Astrocyte (in vitro differentiated cells and primary cell): ENCODE measurements at places on chromosomes 5 and 9. TPM values are rescaled to one million over a fixed set of nuclear protein-coding genes. Genes with fewer than 3 reads are reported as not detected.

- H3K4me1 ChIP-seq = no peaks in the 10 kb centered on the region
Observed at GRCh38 chr5:164353155-164353554, 847.7 kb downstream of the MAT2B start.

DNA sequence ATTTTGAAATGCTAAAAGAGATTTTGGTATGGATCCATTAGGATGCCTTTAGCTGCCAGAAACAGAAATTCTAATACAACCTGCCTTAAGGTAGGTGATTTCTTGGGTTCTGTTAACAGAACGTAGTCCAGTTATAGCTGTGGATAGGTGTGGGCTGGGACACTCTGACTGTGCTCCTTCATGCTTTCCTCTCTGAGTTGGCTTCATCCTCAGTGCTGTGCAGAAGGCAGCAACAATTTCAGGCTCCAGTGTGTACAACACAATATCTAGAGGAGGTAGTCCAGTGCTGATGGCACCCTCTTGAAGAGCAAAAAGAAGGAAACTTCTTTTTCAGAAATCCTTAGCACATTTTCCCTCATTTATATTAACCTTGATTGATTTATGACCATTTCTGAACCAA, 34.4 kb downstream of the NNT start:
- DNase-seq = no peak
- peaks cover 3% of the 10 kb centered on the region for H3K36me3 ChIP-seq
- no peaks in the 10 kb centered on the region for H3K4me1 ChIP-seq
- no peaks in the 10 kb centered on the region for H3K27me3 ChIP-seq
- no peak overlapping the region for H3K4me3 ChIP-seq

Gene FGF10
- total RNA-seq = not detected in 2 replicates

Gene S1PR3
- 24.6 and 35.0 TPM in 2 replicates for total RNA-seq

Gene TNPO1
- 172 and 184 TPM in 2 replicates for total RNA-seq
